Stimulated activated CD4-positive, alpha-beta T cell treated with anti-CD3 and anti-CD28 coated beads, Interleukin-1b, Interleukin-23, amount 100 ng/mL, for 48 hours (primary cell): ENCODE measurements at places on chromosomes 3 and 15.

GRCh38 chr3:153658136-153658535 lies 463.1 kb upstream of the ARHGEF26 start:
- DNase-seq: no peak

DNA sequence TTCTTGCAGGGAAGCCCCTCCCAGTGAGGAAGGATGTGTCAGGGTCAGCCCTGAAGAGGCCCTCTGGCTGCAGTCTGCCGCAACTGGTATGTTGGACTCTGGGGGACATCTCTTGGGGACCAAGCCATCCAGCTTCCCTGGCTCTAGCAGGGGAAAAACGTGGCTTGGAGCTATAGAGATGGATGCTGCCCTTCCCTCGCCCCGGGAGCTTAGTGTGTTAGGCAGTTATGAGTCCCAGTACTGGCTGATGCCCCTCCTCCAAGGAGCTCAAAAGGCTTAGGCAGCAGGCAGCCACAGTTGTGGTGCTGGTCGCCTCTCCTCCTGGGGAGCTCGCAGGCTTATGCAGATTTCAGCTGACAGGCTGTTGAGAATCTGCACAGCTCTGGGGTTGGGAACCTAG lies 353.1 kb upstream of the GBE1 start:
- DNase-seq: no peak

- no peak for DNase-seq
Observed at GRCh38 chr15:69013726-69014406, 629 bp upstream of the NOX5 start.

GRCh38 chr3:113140876-113141275 lies 70.5 kb upstream of the BOC start:
- DNase-seq: peak; percentile 11

GRCh38 chr15:48925714-48926223 lies 38.0 kb downstream of the SHC4 start:
- no peak for DNase-seq

GRCh38 chr3:182795389-182795782 lies 2.1 kb downstream of the ATP11B start:
- DNase-seq: peak; percentile 21
